ENCODE measurements at places on chromosomes 2 and 18.

- DNase-seq, result no peak
Observed at GRCh38 chr2:220940646-220941045, 631.5 kb downstream of the EPHA4 start.

DNA sequence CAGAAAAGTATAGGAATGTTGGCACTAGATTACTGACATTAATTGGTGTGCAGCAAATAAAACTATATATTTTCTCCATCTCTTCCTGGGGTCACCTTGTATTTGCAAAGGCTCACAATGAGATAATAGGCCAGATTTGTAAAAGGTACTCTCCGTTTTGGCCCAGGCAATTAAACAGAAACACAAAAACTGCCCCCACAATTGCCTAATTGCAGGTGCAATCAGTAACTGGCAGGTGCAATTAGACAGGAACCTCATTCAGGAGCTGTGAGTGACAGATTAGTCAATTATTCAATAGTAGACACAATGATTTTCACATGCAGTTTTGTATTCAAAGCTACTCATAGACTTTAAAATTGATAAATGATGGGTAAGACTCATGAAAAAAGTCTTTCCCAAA lies 451.4 kb upstream of the ID2 start:
- no peak for DNase-seq

DNA sequence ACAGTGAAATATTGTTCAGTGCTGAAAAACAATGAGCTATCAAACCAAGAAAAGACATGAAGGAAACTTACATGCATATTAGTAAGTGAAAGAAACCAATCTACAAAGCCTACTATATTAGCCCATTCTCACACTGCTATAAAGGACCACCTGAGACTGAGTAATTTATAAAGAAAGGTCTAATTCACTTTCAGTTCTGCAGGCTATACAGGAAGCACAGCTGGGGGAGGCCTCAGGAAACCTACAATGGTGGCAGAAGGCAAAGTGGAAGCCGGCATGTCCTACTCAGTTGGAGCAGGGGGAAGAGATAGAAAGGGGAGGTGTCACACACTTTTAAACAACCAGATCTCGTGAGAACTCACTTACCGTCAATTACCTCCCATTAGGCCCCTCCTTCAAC lies 232.1 kb downstream of the TMX3 start:
- no peak for DNase-seq

DNA sequence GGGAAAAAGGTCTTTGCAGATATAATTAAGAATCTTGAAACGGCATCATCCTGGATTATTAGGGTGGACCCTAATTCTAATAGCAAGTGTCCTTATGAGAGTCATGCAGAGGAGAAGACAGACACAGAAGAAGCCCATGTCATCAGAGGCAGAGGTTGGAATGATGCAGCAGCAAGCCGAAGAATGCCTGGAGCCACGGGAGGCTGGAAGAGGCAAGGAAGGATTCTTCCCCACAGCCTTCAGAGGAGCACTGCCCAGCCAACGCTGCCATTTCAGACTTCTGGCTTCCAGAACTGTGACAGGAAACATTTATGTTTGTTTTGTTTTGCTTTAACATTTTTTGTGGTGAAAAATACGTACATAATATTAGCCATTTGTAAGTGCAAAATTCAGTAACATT lies 72.3 kb downstream of the MCFD2 start:
- DNase-seq, result no peak

DNA sequence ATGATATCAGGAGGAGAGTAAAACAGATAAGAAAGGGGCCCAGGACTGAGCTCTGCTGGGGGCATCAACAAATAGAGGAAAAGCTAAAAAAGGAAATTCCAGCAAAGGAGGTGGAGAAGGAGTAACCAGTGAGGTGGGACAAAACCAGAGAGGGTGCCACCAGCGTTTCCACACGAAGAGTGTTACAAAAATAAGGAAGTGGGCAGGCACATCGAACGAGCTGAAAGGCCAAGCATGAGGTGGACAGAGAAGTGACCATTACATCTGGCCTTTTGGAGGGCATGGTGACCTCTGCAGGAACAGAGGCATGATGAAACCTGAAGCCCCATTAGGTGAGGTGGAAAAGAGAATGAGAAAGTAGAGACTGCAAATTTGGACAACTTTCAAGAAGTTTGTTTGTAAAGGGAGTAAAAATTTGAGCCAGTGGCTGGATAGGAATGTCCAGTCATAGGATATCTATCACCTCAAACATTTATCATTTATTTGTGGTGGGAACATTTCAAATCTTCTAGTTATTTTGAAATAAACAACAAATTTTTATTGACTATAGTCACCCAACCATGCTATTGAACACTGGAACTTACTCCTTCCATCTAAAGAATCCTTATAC lies 18.4 kb upstream of the VIT start:
- DNase-seq, result no peak

DNA sequence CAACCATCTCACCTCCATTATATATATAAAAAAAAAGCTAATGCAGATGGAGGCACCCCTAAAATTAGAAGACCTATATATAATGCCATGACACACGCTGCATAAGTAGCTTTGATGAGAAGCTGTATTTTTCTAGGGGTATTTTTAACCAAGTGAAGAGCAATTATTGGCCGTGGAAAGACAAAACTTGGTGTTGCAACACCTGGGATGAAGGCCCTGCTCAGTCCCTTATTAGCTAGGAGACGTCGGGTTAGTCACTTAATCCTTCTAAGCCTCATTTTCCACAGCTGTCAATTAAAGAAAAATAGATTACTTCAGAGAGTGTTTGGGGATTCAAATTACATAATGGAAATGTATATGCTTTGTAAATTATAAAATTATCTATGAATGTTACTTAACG lies 63.0 kb downstream of the WDR75 start:
- DNase-seq, result no peak

DNA sequence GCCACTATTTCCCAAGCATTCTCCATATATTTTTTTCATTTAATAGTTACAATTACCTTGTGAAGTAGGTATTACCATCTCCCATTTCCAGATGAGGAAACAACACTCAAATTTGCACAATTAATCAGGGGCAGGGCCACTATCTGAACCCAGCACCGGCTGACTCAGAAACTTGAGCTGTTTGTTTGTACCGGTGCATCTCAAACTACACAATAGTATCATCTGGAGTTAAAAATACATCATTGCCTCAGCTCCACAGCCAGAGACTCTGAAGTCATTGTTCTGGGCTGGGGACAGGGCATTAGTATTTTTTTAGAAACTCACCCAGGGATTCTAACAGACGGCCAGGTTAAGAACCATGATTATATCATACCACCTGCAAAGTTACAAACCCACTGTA lies 55.9 kb downstream of the CDCA7 start:
- DNase-seq, result no peak

GRCh38 chr2:80354858-80355257 lies 50.3 kb upstream of the LRRTM1 start:
- DNase-seq, result no peak

DNA sequence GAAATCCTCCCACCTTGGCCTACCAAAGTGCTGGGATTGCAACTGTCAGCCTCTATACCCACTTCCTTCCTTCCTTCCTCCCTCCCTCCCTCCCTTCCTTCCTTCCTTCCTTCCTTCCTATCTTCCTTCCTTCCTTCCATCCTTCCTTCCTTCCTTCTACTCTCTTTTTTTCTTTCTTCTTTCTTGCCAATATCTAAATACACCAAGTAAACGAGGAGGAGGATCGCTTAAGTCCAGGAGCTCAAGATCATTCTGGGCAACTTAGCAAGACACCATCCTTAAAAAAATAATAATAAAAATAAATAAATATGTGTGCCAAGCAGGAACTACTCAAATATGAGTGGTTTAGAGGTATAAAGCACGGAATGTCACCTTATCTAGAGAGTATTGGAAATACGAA lies 249.4 kb upstream of the TRIB2 start:
- DNase-seq, result no peak

- no peak for DNase-seq
Observed at GRCh38 chr2:234300932-234301823, 195.7 kb downstream of the ARL4C start.

DNA sequence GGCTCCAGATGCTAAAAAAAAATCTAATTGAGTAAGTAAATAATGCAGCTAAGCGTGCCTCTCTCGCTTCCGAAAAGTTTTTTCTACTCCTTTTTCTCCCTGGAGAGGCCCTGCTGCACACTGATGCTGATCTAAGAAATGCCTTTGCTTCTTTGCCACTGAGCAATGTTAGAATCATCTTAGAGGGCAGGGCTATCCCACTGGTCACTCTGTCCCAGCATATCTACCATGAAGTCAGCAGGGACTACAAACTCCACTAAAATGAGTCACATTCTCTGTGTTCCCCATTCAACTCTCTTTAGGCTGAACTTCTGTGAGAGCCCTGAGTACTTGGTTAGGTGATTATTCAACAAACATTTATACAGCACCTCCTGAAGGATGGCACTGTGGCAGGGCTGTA lies 127.6 kb upstream of the LYPD1 start:
- no peak for DNase-seq

GRCh38 chr2:6384341-6384740 lies 481.4 kb downstream of the CMPK2 start:
- DNase-seq, result no peak

- DNase-seq, result no peak
Observed at GRCh38 chr2:108855194-108855593, 68.6 kb downstream of the CCDC138 start.

DNA sequence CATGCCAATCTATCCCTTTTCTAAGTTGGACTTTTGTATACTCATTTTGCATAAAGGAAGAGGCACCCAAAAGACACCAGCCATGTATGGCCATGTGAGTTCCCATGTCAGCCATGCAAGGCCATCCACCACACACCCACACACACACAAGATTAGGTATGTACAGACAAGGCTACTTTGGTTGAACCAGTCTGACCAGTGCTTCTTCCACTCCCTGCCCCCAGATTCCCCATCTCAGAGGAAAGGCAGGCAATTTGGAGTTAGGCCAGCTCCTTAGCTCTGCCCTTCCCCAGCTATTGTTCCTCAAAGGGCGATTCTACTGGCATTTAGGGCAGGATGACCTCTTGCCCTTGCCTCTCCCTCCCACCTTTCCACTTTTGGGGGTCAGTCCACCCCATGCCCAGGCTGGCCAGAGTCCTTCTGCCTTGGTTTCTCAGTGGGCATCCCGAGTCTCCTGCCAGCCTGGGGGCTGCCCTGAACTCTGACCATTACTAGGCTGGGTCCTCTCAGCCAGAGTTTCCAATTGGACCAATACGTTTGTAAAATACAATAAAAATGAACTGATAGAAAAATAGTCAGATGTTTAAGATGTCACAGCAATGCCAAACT lies 101.1 kb downstream of the ZBTB7C start:
- no peak for DNase-seq

- DNase-seq, result no peak
Observed at GRCh38 chr2:137172162-137172561, 406.8 kb downstream of the THSD7B start.

DNA sequence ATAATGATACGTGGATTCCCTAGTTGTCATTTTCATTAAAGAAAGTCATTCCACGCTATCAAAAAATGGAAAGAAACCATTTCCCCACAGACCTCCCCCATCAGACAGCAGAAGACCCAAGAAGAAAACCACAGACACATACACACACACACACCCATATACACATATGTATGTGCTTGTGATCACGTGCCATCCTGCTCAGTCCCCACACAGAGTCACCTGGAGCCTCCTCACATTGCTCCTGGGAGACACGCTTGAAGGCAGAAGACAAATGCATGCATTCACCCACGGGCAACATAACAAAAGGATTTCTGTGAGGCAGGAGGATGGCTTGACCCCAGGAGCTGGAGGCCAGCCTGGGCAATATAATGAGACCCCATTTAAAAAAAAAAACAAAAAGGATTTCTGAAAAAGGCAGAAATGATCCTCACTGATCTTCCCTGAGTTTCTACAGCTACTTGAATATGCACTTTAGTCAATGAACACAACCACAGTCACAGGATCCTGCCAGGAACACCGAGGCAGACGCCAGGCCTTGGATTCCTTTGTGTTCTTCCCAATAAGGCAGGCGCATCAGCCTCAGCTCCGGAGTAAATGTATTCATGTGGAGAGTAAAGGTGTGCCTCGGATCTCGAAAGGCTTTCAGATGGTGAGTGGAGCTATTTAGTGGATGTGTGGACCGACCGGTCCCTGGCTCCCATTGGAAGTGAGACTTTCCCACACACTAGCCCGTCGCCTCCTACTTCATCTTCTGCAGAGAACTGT lies 21.0 kb downstream of the TGFBRAP1 start:
- DNase-seq, result no peak

DNA sequence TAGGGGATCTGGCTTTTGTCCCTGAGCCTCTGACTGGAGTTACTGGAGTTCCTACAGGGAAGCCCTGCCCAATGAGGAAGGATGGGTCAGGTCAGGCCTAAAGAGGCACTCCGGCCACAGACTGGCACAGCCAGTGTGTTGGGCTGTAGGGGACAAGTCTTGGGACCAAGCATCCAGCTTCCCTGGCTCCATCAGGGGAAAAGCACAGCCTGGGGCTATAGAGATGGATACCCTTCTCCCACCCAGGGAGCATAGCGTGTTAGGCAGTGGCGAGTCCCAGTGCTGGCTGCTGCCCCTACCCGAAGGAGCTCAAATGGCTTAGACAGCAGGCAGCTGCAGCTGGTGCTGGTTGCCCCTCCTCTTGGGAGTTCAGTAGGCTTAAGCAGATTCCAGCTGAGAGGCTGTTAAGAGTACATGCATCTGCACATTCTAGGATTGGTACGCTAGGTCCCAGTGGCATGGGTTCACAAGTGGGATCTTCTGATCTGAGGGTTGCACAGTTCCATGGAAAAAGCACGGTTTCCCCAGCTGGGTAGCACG lies 111.4 kb downstream of the DCDC2C start:
- DNase-seq, result no peak

- DNase-seq, result no peak
Observed at GRCh38 chr2:217846321-217846743, 156.5 kb downstream of the TNS1 start.

GRCh38 chr18:42649331-42650035 lies 466.0 kb downstream of the RIT2 start:
- DNase-seq, result no peak

- no peak for DNase-seq
Observed at GRCh38 chr2:10038716-10039115, 4.6 kb upstream of the KLF11 start.

DNA sequence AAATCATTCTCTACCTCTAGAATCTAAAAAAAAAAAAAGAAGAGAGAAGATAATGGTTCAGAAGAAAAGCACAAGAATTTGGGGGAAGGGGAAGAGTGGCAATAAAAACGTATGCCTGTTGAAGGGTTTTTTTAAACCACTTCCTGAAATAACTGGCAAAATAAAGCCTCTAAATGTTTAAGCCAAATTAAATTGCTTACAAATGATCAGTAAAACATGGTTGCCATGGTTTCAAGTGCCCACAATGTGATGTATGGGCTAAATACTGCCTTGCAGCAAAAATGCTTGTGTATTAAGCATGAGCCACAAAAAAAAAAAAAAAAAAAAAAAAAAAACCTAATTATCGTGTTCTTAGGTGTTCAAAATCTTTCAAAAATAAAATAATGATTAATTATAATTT lies 60.8 kb downstream of the RBM43 start:
- DNase-seq, result no peak

GRCh38 chr2:17790536-17790935 lies 25.7 kb upstream of the MSGN1 start:
- DNase-seq, result no peak
